ENCODE measurements at places on chromosomes 7 and 10.

DNA sequence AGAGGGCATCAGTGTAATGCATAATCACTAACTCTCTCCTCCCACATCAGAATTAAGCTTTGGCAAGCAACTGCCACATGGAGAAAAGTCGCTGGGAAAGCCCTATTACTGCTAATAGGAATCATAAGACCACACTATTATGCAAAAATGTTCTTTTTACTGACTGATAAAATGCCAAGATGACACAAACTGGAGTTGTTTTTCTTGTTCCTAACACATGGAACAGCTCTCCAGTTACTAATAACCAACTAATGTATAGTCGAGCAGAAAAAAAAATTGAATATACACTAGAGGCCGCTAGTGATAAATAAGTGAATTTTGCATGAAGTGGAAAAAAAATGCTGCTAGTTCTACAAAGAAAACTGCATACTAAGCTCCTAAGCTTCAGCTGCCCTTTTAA lies 165.6 kb downstream of the TPK1 start:
- no peak for DNase-seq

- no peak for DNase-seq
Measured at GRCh38 chr10:79103585-79103984, 34.8 kb downstream of the ZMIZ1 start.

- DNase-seq: no peak
Measured at GRCh38 chr10:118564652-118565051, 30.8 kb downstream of the PRLHR start.

DNA sequence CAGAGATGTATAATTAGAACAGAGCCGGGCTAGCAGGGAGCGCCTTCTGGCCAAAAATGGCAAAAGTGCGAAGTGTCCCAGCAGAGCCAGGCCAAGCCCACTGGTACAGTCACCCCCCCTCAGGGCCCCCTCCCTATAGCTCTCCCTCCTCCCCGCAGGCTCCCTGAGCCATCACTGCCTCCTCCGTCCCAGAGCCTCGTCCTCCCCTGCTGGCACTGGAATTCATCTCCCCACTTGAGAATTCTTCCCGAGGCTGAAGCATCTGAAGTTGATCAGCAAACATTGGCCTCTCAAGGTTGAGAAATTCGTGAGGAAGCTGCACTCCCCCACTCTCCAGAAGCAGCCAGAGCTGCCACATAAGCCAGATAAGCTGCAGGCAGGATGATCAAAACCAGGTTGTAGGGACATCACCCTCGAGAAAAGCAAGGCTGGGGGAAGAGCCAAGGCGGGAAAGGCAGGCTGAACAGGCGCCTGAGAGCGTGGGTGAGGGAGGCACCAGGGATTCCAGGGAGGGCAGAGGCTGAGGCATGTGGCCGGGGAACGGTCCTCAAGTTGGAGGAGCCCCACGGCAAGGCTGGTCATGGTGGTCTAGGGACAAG lies 23.4 kb downstream of the CAMK2G start:
- no peak for DNase-seq

- no peak for DNase-seq
Measured at GRCh38 chr7:141377906-141378305, 173.3 kb upstream of the AGK start.

- peak; percentile 95 for DNase-seq
Measured at GRCh38 chr7:70614237-70615045, 517.5 kb upstream of the GALNT17 start.

DNA sequence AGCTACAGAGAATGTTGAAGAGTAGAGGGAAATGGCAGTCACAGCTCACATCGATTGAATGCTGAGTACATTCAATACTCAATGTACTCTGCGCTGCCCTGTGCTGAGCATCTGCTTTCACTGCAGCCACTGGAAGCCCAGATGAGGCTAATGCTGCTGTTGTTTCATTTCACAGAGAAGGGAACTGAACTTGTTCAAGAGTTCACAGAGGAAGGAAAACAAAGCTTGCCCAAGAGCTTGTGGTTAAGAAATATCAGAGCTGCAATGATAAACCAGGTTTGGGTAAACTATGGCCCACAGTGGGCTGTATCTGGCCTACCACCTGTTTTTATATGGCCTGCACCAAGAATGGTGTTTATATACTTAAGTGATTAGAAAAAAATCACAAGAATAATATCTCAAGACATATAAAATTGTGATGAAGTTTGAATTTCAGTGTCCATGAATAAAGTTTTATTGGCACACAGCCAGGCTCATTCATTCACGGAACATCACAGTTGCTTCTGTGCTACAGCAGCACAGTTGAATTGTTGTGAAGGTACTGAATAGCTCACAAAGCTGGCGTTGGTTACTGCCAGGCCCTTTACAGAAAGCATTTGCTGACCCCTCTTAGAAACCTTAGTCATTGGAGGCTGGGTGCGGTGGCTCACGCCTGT lies 64.1 kb downstream of the CFAP58 start:
- no peak for DNase-seq

DNA sequence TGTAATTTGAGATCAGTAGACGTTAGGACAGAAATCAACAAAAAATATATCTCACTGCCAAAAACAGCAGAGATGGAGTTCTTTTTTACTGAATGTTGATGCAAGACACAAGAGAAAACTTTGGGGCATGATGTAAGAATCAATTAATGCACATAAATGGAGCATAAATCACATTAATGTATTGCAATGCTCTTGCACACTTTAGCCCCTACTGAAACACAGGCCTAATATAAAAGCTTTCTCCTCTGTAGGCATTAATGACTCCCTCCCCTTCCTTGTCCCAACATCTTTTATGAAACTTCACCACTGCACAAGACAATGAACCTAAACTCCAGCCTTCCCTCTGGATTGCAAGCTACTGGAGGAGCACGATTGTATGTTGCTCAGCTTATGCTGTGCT lies 58.8 kb downstream of the CACNA2D1 start:
- DNase-seq: no peak

DNA sequence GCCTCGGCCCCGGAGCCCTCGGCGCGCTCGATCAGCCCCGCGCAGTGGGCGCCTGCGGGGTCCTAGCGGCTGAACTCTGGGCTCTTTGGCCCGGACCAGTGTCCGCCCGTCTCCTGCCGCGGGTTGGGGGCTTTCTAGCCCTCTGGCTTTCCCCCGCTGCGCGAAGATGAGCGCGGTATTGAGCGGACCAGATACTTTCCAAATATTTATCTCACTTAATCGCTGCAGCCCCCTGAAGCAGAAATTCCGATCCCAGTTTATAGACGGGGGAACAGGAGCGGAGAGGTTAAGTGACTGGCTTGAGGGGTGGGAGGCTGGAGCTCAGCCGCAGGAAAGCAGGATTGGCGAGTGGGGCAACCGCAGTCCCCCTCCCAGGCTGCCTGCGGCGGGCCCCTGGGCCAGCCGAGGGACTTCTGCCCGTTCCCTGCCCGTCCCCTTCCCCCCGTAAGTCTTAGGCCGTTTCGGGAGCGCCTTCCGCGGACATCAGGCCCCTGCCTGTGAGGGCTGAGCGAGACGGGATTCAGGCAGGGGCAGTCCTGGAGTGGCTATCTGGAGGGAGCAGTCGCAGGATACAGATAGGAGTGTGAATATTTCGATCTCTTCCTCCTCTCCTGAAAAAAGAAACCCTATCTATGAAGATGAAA lies 565 bp downstream of the STRIP2 start:
- no peak for DNase-seq

Data from NCI-H1417 treated with DMSO at 0.1 percent for 48 hours (cell line).